CD4-positive, CD25-positive, alpha-beta regulatory T cell (primary cell): ENCODE measurements at places on chromosomes 12 and 14. TPM values are rescaled to one million over a fixed set of nuclear protein-coding genes. Genes with fewer than 3 reads are reported as not detected.

SLC35F4 gene
- not detected for total RNA-seq

CFAP54 gene
- total RNA-seq: 0.27 TPM

MGP gene
- 2.6 TPM for total RNA-seq

GUCY2C gene
- total RNA-seq: not detected

MFAP5 gene
- not detected for total RNA-seq

PLEKHH1 gene
- 0.15 TPM for total RNA-seq

MUCL1 gene
- not detected for total RNA-seq

HOXC6 gene
- total RNA-seq: not detected

RNF212B gene
- total RNA-seq: not detected

WSCD2 gene
- 2.3 TPM for total RNA-seq

DNA sequence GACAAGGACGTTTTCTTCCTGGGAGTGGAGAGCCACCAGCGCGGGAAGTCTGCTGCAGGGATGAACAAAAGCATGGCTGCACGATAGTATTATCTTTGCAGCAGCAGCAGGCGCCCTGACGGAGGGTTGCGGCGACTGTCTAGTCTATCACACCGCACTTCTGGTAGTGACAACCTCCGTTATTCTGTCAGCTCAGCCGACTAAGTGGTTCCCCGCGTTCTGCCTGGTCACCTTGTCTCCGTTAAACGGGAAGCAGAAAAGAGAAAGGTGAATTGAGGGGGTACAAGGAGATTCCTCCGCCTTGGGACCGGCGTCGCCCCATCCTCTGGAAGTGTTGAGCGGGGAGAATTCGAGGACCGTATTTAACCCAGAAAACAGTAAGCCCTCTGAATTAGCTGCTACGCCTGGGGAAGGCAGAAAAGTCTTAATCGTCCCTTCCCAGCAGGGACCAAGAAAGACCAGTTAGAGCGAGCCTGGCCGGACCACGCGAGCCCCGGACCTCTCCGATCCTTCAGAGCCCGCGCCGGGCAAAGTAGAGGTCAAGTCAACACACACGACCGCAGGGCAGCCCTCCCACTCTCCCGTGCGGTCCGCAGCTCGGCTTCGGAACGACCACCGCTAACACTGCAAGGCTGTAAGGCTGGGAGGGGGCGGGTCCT is 536 bp upstream of the DAAM1 start:
- peak overlapping the region; percentile 91 for H3K4me3 ChIP-seq
- H3K4me1 ChIP-seq: peaks cover 25% of the 10 kb centered on the region
- DNase-seq: no peak
- H3K36me3 ChIP-seq: no peaks in the 10 kb centered on the region

GRCh38 chr12:88802096-88802706 is 221.9 kb upstream of the KITLG start:
- no peaks in the 10 kb centered on the region for H3K4me1 ChIP-seq
- no peaks in the 10 kb centered on the region for H3K36me3 ChIP-seq
- no peaks in the 10 kb centered on the region for H3K27me3 ChIP-seq
- no peak for DNase-seq
- H3K27ac ChIP-seq: no peak overlapping the region

DNA sequence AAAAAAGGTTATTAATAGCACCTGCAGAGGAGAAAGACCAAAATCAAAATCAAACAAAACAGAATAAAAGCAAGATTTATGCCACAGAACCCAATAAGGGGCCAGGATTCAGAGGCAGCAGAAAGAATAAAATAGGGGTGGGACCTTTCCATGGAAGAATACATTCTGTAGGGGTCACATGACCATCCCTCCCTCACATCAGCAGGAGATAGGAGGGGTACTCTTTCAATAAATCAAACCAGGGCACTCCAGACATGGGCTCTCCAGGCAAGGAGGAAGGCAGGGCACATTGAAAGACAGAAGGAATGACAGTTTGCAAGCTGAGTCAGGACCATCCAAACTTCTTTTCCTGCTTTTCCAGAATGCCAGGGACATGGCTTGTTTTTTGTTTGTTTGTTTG is 39.8 kb downstream of the OTX2 start:
- H3K27me3 ChIP-seq: no peaks in the 10 kb centered on the region
- H3K27ac ChIP-seq: no peak overlapping the region
- H3K4me1 ChIP-seq: no peaks in the 10 kb centered on the region
- no peak for DNase-seq
- H3K36me3 ChIP-seq: no peaks in the 10 kb centered on the region
- no peak overlapping the region for H3K4me3 ChIP-seq

DNA sequence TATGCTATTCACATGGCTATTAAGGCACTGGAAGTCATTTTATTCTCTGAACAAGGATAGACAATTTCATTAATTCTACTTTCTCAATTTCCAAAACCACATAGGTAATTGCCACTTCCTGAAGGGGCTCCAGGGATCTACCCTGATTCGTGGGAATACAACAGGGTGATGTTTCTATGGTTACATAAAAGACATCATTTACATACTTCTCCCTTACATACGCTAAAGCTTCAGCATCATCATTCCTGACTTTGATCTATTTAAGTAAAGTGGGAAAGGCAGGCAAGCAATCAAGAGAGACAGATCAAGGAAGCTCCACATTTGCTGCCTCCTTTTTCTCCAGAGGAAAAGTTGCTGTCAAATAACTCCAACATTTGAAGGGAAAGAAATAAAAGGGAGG is 118.8 kb upstream of the SINHCAF start:
- H3K4me3 ChIP-seq: no peak overlapping the region
- no peaks in the 10 kb centered on the region for H3K27me3 ChIP-seq
- no peak for DNase-seq
- H3K36me3 ChIP-seq: no peaks in the 10 kb centered on the region
- H3K27ac ChIP-seq: no peak overlapping the region
- no peaks in the 10 kb centered on the region for H3K4me1 ChIP-seq

DNA sequence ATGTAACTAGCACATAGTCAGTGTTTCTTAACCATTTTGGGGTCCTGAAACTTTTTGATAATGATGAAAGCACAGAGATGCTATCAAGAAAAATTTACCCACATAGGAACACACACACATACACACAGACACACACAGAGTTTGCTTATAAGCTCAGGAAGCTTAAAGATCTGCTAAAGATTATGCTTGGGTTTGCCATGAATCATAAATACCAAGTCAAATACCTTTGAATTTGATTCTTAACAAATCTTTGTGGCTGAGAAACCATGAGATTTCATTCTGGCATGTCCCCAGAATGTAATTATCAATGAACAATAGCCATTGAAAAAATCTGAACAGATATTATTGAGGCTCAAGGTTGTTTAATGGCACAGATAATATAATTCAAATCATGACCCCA is 89.2 kb downstream of the NTS start:
- no peak overlapping the region for H3K4me3 ChIP-seq
- H3K36me3 ChIP-seq: no peaks in the 10 kb centered on the region
- no peak overlapping the region for H3K27ac ChIP-seq
- DNase-seq: no peak
- H3K27me3 ChIP-seq: no peaks in the 10 kb centered on the region

GRCh38 chr12:3837049-3837448 is 36.1 kb downstream of the PARP11 start:
- no peak for DNase-seq
- no peaks in the 10 kb centered on the region for H3K27me3 ChIP-seq
- H3K27ac ChIP-seq: no peak overlapping the region
- no peaks in the 10 kb centered on the region for H3K4me1 ChIP-seq
- no peak overlapping the region for H3K4me3 ChIP-seq
- no peaks in the 10 kb centered on the region for H3K36me3 ChIP-seq

GRCh38 chr12:125057708-125058107 is 7.5 kb upstream of the AACS start:
- no peaks in the 10 kb centered on the region for H3K27me3 ChIP-seq
- no peak overlapping the region for H3K27ac ChIP-seq
- no peak for DNase-seq
- no peaks in the 10 kb centered on the region for H3K36me3 ChIP-seq
- no peak overlapping the region for H3K4me3 ChIP-seq
- H3K4me1 ChIP-seq: no peaks in the 10 kb centered on the region

- H3K36me3 ChIP-seq: no peaks in the 10 kb centered on the region
- H3K4me3 ChIP-seq: no peak overlapping the region
- H3K27ac ChIP-seq: no peak overlapping the region
These were observed 33.7 kb upstream of the IL22 start for GRCh38 chr12:68287106-68287505.

GRCh38 chr14:89378119-89378518 is 38.9 kb downstream of the FOXN3 start:
- H3K27ac ChIP-seq: peak overlapping the region; percentile 9
- H3K27me3 ChIP-seq: no peaks in the 10 kb centered on the region
- peaks cover 9% of the 10 kb centered on the region for H3K36me3 ChIP-seq
- H3K4me1 ChIP-seq: no peaks in the 10 kb centered on the region

DNA sequence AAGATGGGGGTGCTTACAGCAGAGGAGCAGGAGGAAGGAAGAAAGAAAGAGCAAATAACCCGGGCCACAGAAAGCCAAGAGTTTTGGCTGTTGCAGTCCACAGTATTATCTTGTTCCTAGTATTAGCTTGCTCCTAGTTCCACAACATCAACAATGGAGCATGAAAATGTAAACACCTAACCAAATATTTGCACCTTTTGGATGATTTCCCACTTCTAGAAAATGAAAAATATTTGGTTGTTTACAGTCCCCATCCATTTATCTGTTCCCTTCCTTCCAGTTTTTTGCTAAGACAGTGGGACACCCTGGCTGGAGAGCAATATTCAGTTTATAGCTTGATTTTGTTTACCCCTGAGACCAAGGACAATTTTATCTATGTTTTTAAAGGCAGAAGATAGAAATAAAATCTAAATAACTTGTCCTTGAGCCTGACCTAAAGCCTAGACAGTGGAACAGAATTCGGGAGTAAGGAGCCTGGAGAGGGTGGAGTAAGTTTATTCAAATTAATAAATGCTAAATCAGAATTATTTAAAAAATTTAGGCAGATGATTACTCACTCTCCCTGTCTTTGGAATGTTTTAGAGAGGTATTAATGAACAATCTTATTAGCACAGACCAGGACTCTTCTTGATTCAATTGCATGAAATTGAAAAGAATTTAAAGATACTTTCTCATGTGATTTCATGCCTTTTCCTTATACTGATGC is 51.6 kb downstream of the RESF1 start:
- DNase-seq: no peak
- H3K4me1 ChIP-seq: no peaks in the 10 kb centered on the region
- no peak overlapping the region for H3K4me3 ChIP-seq
- H3K36me3 ChIP-seq: peaks cover 3% of the 10 kb centered on the region

DNA sequence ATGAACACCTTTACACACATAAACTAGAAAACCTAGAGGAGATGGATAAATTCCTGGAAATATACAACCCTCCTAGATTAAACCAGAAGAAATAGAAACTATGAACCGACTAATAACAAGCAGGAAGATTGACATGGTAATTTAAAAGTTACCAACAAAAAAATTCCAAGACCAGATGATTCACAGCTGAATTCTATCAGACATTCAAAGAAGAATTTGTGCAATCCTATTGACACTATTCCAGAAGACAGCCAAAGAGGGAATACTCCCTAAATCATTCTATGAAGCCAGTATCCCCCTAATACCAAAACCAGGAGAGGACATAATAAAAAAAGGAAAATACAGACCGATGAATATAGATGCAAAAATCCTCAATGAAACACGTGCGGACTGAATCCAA is 102.6 kb upstream of the KRR1 start:
- H3K27ac ChIP-seq: no peak overlapping the region
- no peak overlapping the region for H3K4me3 ChIP-seq
- H3K36me3 ChIP-seq: no peaks in the 10 kb centered on the region
- H3K4me1 ChIP-seq: no peaks in the 10 kb centered on the region

GRCh38 chr14:93946104-93946503 is 19.0 kb downstream of the FAM181A start:
- no peak overlapping the region for H3K27ac ChIP-seq
- no peak for DNase-seq
- H3K36me3 ChIP-seq: peaks cover 12% of the 10 kb centered on the region
- H3K27me3 ChIP-seq: no peaks in the 10 kb centered on the region
- H3K4me1 ChIP-seq: no peaks in the 10 kb centered on the region

GRCh38 chr12:62466018-62466593 is 520 bp upstream of the MON2 start:
- DNase-seq: peak; percentile 42
- peak overlapping the region; percentile 92 for H3K27ac ChIP-seq
- H3K4me1 ChIP-seq: peaks cover 19% of the 10 kb centered on the region

DNA sequence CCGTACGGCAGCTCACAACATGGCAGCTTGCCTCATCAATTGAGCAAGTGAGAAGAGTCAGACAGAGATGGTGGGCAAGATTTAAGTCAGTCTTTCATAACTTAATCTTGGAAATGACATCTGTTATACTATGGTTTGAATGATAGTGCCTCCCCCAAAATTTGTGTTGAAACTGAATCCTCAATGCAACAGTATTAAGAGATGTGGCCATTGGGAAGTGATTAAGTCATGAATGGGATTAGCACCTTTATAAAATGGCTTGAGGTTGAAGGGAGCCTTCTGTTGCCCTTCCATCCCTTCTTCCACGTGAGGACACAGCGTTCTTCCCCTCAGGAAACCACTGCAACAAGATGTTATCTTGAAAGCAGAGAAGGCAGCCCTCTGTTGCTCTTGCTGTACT is 124.2 kb downstream of the C12orf75 start:
- no peak for DNase-seq
- H3K4me3 ChIP-seq: no peak overlapping the region
- H3K27ac ChIP-seq: no peak overlapping the region
- H3K27me3 ChIP-seq: peaks cover 2% of the 10 kb centered on the region

DNA sequence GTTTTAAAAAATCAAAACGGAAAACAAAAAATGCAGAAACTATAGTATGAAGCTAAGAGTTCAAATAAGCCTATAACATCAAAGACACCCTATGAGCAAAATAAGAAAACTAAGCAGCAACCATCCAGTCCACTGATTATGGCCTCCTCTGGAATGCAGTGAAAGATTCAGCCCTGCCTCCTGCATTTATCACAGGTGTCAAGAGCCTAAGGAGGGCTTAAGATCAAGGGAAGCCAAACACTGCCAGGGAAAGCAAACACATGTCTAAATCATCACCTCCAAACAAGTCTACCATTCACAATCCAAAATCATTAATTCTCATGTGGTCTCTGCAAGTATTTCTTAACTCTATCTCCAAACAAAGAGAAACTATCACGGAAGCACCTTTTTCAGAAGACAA is 28.4 kb downstream of the SARNP start:
- no peak overlapping the region for H3K4me3 ChIP-seq
- no peak overlapping the region for H3K27ac ChIP-seq
- peaks cover 76% of the 10 kb centered on the region for H3K36me3 ChIP-seq
- DNase-seq: no peak
- no peaks in the 10 kb centered on the region for H3K27me3 ChIP-seq

DNA sequence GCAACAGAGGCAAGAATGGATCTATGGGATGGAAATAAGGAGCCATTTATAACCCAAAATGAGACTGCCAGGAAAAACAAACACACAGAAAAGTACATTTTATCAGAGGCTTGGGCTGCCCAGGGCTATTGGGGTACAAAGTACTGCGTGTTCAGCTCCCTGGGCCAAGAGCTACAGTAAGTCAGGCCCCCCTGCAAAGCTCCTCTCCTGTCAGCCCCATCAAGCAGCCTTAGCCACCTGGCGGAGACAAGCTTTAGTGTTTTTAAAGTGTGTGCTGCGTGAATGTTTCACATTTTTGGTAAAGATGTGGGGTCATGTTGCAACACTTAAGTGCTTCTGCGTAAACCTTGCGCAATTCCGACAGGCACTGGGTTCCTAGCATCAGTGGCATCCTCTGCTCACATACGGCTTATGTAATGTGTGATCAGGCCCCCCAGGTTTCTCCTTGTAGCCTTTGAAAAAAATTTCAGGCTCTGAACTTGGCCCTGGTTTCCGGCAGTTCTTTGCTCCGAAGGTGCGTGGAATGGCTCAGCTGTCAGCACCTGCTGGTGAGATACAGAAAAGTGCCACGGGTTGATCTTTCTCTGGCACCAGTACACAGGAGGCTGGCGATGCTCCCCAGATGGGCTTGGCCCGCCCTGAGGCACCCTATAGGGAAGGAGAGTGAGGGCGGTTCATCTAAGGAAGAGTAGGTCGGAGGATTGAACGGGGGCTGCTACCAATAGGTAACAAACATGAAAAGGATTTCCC is 198.7 kb upstream of the EEA1 start:
- H3K4me3 ChIP-seq: no peak overlapping the region
- no peaks in the 10 kb centered on the region for H3K36me3 ChIP-seq
- H3K27ac ChIP-seq: no peak overlapping the region
- H3K27me3 ChIP-seq: no peaks in the 10 kb centered on the region
